NCI-H1436 treated with DMSO at 0.1 percent for 48 hours (cell line): ENCODE measurements at places on chromosomes 12 and 14.

- no peak for DNase-seq
Observed at GRCh38 chr12:104507672-104508071, 50.9 kb downstream of the CHST11 start.

DNA sequence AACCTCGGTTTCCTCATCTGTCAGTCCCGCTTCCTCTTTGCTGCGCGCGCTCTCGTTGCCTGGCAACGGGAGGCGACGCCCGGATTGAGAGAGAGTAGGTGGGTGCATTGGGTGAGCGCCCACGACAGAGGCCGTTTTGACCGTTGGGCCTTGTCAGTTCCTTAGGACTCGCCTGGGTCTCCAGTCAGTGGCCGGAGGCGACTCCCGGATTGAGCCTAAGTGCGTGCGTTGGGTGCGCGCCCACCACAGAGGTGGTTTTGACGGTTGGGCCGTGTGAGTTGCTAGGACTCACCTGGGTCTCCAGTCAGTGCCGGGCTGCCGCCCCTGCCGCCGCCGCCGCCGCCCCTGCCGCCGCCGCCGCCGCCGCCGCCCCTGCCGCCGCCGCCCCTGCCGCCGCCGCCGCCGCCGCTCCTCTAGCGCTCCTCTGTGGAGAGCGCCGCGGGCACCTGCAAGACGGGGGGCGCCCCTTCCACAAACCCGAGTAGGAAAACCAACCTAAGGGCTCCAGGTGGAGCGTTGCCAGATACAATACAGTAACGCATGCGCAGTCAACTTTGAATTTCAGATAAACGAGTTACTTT is 37.2 kb downstream of the APOBEC1 start:
- DNase-seq, result no peak

GRCh38 chr12:9796346-9796745 is 30.9 kb upstream of the KLRF1 start:
- DNase-seq, result no peak

GRCh38 chr12:131204416-131205274 is 250.9 kb downstream of the ADGRD1 start:
- DNase-seq, result no peak

DNA sequence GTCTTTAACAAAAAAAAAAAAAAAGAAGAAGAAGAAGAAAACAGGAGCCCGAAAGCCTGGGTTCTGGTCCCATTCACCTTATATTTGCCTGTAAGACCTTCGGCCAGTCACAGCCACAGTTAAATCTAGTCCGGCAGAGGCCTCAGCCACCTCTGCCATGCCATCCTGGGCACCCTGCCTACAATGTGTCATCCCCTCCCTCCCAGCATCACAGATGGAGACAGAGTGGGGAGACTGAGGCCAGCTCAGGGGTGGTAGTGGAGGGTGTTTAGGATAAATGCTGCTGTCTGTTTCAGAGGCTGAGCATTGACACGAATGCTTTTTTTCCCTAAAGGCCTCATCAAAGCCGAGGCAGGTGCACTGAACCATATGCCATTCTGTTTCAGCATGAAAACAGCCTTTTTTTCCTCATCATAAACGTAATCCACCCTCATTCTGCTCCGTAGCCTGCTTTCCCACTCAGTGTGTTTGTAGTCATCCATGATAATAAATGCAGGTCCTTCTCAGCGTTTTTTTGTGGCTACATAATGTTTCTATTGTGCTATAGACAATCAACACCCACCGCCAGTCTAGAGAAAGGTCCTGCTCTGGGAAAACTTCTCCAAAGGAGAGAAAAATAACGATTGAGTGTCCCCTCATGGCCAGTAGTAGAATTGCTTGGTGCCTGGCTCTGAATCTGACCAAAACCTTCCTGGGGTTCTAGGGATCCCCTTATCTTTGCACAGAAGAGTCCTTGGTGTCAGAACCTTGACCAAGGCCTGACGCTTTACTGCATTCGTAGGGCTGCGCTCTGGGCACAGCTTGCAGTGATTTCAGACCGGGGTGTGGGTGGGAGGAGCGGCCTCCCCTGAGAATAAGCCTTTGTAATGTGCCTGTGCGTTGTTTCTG is 41.1 kb upstream of the TSPAN9 start:
- DNase-seq, result no peak

DNA sequence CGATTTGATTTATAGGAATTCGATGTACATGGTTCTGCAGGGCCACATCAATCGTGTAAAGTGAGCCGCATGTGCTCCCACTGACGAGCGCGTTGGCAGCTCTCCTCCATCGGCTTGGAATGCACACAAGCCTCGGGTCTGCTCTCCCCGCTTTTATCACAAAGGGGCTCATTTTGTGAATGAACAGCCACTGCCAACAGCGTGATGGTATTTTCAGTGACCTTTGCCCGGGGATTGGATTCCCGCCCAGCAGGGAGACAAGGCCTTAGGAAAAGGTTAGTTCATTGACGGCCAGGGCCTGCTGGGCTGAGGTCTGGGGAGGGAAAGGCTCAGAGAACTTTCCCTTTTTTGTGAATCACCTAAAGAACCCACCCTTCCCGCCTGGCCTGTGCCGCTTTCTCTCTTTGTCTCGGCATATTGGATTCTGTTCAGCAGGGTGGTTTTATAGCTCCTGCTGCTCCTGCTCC is 232.1 kb downstream of the MSRB3 start:
- DNase-seq, result no peak

- DNase-seq, result no peak
Observed at GRCh38 chr12:32975122-32975521, 78.5 kb upstream of the PKP2 start.

DNA sequence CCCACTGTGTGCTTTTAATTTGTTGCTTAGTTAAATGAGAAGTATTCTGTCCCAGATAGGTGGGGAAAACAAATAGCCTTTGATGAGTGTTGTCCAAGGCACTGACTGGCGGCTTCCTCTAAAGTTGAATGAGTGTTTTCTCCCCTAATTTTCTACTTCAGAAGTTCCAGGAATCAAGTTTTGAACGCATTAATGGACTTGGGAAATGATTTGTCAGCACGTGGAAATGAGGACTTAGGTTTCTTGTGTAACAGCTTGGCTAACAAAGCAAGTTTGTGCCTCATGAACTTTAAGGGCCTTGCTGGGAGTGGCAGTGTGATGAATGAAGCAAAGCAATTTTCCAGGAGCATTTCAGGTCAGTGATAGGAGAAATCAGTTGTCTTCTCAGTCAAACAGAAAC is 56.9 kb downstream of the LIN52 start:
- no peak for DNase-seq

DNA sequence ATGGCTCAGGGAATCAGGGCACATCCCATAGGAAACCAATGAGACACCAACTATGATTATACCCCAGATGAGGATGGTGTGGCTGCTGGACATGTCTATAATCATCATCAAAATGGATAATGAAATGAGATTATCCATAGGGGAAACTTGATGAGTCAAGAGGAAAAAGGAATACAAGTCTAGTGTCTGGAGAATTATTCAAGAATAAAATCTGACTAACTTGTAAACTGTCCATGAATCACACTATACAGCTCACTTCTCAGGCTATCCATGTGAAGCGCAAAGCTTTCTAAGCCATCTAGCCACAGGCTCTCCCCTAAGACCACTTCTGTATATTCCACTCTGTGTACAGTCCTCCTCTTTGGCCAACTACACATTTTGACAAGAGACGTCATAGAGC is 52.5 kb downstream of the DUSP16 start:
- no peak for DNase-seq

DNA sequence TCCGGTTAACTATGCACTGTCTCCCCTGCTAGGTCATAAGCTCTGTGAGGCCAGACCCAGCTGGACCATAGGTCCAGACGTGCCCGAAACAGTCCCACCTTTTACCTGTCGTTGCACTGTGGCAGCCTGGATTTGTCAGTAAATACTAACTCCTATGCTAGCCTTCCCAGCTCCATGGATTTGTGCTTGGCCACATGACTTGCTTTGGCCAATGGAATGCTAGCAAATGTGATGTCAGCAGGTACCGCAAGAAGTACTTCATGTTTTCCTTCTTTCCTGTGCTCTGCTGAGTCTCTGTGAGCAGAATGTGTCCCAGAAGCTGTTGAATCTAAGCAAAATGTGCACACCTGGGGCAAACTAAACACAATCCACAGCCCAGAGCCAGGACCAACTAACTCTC is 157.2 kb downstream of the ANO2 start:
- DNase-seq, result no peak

DNA sequence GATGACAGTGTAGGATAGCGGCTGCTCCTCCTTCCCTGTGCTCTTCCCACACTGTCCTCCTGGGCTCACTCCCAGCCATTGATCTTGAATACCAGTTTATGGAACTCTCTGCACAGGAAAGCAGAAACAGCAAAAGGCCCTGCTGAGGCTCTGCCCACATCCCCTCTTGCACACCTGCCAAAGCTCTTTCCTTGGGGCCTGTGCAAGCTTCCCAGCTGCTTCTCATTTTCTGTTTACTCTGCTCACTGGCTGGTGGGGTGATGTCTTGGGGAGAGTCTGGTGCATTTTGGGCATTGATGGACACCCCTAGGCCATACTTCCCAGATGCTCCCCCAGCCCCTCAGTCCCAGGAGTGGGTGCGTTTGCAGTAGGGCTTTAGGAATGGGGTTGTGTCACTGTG is 361.8 kb downstream of the TMEM121 start:
- no peak for DNase-seq

- DNase-seq, result no peak
Observed at GRCh38 chr14:20580242-20580641, 7.6 kb downstream of the RNASE11 start.

GRCh38 chr14:61691495-61691894 is 3.8 kb upstream of the HIF1A start:
- no peak for DNase-seq

GRCh38 chr14:102777711-102778337 is 575 bp downstream of the TRAF3 start:
- no peak for DNase-seq
